Renal cortical epithelial cell (primary cell): ENCODE measurements at places on chromosomes 5 and 9.
A peak's percentile ranks its signal among the peaks of the same experiment; 100 is the strongest.

- no peak for DNase-seq
Measured at GRCh38 chr9:129548571-129549135, 72.2 kb downstream of the C9orf50 start.

- DNase-seq: peak; percentile 83
Measured at GRCh38 chr9:127163409-127163808, 41.0 kb upstream of the ANGPTL2 start.

- DNase-seq: no peak
Measured at GRCh38 chr9:101711330-101711941, 27.0 kb downstream of the GRIN3A start.

- no peak for DNase-seq
Measured at GRCh38 chr5:78763659-78764189, 115.2 kb upstream of the LHFPL2 start.

- no peak for DNase-seq
Measured at GRCh38 chr5:38757451-38758245, 88.2 kb upstream of the OSMR start.

DNA sequence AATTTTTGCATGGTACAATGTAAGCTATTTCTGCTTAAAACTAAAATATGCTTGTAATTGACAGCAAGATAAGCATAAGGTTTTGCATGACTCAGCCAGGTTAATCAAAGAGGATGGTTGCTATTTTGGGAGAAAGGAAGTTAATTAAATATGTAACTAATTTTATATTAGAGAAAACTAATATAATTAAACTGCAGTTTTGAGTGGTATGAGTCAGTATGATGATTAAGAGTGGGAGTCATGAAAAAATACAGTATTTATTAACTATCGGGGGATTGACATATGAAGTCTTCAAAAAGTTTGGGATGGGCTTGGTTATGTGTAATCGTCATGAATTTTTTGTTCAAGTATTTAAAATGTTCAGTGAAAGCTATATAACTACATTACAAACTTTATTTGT is 54.0 kb upstream of the CDK20 start:
- DNase-seq: no peak

DNA sequence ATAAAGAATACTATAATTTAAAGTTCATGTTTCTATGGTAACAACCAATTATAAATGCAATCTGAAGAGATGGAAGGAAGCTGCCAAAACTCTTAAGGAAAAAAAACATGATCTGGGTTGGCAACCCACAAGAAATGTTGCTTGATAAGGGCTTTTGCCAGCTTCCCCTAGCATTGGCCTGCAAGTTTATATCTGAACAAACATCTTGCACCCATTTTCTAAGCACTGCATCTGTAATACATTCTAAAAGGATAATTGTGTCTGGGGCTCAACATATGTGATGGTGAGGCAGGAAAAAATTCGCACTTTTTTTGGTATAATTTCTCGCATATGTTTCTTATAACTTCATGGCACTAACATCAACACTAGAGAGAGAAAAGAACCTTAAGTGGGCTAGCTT is 276.4 kb downstream of the FBXL7 start:
- DNase-seq: no peak

DNA sequence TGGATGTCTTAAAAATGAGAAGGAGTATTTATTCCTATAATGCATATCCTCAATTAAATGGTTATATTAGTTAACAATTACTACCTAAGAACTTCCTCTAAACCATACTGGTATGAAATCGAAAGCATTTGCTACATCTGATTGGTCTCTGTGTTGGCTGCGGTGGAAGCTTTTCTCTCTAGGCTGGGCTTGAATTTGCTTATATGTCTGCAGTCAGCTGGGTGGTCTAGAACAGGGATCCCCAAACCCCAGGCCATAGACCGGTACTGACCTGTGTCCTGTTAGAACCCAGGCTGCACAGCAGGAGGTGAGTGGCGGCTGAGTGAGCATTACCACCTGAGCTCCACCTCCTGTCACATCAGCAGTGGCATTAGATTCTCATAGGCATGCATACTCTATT is 112.3 kb downstream of the TLE4 start:
- no peak for DNase-seq

GRCh38 chr9:128552744-128553440 is 505 bp downstream of the SPTAN1 start:
- DNase-seq: no peak

DNA sequence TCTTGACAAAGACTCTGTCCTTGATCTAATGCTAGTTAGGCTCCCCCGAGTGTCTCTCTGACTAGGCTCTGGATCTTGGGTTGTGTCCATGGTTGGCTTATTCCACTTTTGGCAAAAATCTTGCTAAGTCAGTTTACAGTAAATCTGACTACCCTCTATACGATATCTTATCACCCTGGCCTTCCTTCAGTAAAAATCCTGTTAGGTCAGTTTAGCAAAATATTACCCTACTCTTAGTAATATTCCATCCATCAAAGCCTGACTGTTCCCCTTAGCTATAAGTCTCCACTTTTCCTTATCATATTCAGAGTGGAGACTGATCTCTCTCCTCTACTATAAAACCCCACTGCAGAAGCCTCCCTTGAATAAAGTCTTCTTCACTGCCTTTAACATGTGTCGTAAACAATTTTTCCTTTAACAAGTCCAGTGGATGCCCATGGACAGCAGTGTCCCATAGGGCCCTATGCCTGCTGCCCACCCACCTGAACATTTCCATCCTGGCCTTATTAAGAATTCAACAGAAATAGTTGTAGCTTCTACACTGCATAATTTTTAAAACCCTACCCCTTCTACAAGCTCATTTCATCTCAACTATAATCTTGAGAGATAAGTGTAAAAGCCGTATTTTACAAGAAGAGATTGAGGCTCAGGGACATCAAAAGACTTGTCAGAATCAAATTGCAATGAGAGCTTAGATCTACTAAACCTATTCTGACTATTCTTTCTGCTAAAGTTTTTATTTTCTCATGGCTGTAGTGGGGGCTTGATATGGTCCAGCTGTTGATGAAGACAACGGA is 22.3 kb downstream of the MINAR2 start:
- no peak for DNase-seq

GRCh38 chr9:37921546-37922300 is 17.8 kb upstream of the SLC25A51 start:
- peak; percentile 65 for DNase-seq

DNA sequence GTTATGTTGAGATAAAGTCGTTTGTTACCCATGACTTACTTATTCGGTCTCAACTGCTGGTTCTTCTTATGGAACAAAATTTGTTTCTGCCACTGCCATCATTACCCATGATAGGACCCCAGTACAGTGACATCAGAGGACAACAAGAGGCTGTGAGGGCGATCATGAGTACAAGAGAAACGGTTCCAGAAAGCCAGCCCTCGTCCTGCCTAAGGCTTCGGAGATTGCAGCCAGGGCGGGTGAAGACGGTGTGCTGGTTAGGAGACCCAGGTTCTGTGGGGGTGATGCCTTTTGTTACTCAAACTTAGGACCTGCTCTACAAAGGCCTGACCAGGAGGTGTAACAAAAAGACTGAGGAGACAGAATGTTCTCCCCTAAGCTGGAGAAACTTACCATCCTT is 10.9 kb downstream of the FYB1 start:
- no peak for DNase-seq

DNA sequence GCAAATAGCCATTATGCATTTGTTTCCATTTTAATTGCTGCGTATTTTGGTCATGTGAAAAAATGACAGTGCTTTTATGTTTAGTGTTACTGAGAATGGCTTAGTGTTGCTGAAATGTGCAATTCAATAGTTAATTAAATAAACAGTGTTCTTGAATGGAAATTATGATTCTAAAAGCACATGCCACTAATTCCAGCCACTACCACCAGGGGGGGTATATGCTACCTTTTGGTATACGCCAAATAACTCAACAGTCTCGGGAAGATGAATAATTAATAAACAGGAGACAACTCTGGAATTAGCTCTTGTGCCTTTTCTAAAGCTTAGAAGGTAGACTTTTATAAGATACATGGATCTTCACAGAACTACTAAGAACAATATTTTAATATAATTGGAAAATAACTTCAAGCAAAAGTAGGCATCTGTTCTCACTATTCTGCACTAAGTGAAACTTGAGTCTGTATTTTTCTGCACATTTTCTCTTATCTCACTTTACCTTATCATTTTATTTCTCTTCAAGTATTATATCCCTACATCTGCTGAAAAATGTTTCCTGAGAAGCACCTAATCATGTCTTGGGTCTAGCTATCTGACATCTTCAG is 83.5 kb upstream of the MINAR2 start:
- peak; percentile 59 for DNase-seq

DNA sequence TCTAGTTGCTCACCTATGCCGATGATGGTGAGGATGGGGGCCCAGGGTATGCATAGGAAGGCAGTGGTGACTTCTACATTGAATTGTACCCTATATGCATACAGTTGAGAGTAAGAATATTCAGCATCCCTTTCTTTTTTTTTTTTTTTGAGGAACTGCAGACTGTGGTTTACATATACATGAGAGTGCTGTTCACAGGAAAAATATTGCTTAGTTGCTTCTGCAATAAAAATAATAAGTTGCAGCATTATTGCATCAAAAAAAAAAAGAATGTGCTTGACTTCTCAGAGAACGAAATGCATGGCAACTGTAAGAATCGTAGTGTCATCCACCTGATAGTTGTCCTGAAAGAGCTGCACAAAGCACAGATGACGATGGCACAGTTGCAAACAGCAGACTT is 52.8 kb downstream of the PTCD2 start:
- DNase-seq: no peak

DNA sequence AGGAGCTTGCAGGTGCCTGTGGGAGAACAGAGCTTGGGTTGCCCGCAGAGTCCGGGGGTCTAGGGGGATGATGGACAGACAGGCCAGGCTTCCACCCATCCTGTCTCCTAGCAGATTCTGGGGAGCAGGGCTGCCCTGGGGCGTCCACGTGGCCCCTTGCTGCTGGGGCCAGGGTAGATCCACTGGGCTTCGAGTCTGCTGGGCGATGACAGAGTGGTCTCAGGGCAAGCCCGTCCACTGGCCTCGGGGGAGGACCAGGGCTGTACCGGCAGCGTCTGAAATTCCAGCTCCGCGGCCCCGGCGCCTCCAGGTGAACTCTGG is 124.2 kb upstream of the IRX4 start:
- no peak for DNase-seq

- DNase-seq: peak; percentile 80
Measured at GRCh38 chr5:159444441-159445082, 114.3 kb upstream of the IL12B start.

- DNase-seq: no peak
Measured at GRCh38 chr5:56705217-56705616, 110.1 kb upstream of the MAP3K1 start.

- DNase-seq: no peak
Measured at GRCh38 chr9:83183621-83184020, 120.7 kb upstream of the RASEF start.

DNA sequence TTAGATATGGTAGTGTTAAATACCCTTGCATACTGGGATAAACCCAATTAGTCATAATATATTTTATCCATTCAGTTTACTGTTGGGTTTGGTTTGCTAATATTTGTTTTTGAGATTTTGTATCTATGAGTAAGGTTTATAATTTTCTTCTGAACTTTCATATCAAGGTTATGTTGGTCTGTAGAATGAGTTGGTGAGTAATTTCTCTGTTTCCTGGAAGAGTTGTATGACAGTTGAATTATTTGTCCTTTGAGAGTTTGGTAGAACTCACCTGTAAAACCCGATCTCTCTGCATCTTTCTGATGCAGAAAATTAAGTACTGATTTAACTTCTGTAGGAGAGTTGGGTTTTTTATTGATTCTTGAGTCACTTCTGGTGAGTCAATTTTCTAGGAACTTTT is 20.4 kb downstream of the DDX4 start:
- no peak for DNase-seq

- no peak for DNase-seq
Measured at GRCh38 chr9:134346151-134346550, 19.9 kb downstream of the RXRA start.

DNA sequence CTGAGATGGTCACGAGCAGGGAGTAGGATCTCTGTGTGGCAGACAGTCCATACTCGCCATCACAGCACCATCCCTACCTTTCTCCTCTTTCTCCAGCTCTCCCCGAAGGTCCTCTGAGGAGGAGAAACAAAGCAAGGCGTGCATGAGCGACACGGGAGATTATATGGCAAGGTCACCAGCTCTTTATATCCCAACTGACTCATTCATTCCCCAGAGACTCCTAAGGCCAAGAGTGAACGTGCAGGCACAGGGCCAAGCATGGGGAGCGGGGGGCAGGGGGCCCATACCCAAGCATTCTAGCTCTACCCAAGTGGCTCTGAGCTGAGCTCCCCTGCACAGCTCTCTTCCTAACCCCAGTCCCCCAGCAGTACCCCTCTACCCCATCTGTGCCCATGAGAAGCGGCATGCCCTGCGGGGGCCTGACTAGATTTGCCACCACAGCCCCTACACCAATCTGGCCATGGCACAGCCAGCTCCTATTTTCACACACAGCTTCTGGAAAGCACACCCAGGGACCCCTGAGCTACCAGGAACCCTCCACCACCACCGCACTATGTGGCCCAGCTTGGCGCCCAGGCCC is 6.8 kb downstream of the TRIM7 start:
- no peak for DNase-seq

DNA sequence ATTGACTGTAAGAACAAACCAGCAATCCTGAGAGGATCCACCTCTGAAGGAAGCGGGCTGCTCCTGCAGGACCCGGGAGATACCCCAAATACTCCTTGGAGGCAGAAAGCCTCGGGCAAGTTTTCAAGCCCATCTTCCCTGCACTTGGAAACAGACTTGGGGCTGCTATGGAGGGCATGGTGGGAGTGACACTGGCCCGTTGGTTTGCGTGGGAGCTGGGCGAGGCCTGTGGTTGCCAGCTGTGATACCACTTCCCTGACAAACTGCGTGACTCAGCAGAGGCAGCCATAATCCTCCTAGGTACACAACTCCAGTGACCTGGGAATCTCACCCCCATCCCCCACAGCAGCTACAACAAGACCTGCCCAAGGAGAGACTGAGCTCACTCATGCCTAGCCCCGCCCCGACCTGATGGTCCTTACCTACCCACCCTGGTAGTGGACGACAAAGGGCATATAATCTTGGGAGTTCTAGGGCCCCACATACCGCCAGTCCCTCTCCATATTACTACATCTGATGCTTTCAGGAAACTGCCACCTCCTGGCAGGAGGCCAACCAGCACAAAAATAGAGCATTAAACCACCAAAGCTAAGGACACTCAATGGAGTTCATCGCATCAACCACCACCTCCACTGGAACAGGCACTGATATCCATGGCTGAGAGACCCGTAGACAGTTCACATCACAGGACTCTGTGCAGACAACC is 38.1 kb upstream of the VLDLR start:
- no peak for DNase-seq

DNA sequence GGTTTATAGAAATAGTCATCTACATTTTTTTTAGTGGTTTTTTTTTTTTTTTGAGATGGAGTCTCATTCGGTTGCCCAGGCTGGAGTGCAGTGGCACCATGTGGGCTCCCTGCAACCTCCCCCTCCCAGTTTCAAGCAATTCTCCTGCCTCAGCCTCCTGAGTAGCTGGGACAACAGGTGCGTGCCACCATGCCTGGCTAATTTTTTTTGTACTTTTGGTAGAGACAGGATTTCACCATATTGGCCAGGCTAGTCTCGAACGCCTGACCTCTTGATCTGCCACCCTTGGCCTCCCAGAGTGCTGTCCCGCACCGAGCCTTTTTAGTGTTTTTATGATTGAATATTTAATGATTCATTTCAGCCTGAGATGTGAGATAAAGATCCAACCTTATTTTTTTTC is 27.3 kb downstream of the ANKRD33B start:
- DNase-seq: no peak

GRCh38 chr9:99162759-99163364 is 57.9 kb downstream of the TGFBR1 start:
- DNase-seq: peak; percentile 49
